ENCODE measurements at places on chromosomes 16 and 17.

DNA sequence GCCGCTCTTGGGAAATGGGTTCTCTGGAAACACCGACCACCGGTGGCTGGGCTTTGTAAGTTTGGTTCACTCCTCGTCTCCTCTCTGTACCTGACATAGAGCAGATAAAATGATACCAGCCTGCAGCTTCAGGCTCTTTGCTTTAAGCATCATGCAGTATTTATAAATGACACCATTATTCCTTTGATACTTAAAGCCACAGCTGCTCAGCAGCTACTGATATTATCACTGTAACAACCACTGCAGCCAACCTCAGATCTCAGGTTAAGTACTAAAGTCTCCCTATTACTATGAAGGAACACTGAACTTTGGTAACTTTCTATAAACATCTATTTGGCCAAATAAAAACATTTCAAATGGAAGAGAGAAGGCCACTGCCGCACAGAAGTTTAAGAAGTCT, 34.6 kb downstream of the PDIA2 start:
- DNase-seq, result no peak
- no peak overlapping the region for H3K27ac ChIP-seq
- peaks cover 4% of the 10 kb centered on the region for H3K36me3 ChIP-seq
- no peaks in the 10 kb centered on the region for H3K27me3 ChIP-seq

DNA sequence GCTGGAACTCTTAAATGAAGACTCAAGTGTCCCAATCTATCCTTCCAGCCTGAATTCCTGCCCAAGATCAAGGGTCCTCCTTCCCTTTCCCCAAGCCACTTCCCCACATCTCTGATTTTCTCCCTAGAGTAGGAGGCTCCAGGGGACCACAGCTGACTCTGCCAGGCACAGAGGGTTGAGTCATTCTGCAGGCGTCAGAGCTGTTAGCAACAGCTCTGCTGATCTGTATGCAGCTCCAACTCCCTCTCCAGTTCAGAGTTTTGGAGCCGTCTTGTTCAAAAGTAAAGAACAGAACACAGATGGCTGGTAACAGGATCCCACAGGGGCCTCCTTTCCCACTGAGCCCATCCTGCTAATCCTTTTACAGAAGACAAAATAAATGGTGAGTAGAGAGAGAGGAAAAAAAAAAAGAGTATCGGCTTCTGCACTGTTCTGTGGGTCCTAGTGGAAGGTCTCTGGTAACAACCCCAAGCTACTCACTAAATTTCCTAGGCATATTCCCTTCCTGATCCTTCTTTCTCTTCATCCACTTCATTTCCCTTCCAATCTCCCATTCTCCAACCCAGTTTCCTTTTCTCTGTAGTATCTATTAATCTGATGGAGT, 13.4 kb upstream of the TAOK1 start:
- no peaks in the 10 kb centered on the region for H3K36me3 ChIP-seq
- H3K4me1 ChIP-seq, result peaks cover 28% of the 10 kb centered on the region
- peak overlapping the region; percentile 67 for H3K4me3 ChIP-seq
- peaks cover 8% of the 10 kb centered on the region for H3K27me3 ChIP-seq
- H3K27ac ChIP-seq, result no peak overlapping the region

DNA sequence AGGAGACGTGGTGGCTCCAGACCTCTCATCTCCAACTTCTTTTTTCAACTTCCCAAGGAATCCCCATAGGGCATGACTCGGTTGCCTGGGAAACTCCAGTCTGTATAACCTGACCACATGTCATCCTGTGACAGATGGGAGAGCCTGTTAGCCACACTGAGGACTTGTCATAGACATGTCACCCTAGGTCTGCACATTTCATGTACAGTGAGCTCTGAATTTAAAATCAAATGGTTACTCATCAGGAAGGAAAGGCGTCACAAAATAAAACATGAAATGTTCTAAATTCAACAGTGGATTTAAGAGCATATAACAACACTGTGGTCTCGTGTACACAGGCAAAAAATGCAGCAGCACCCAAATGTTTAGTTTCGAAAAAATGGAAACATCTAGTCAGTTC, 22.2 kb upstream of the ADAMTS18 start:
- no peaks in the 10 kb centered on the region for H3K27me3 ChIP-seq
- no peaks in the 10 kb centered on the region for H3K36me3 ChIP-seq
- peaks cover 11% of the 10 kb centered on the region for H3K4me1 ChIP-seq
- H3K27ac ChIP-seq, result no peak overlapping the region
- no peak for DNase-seq

- no peaks in the 10 kb centered on the region for H3K36me3 ChIP-seq
- peaks cover 9% of the 10 kb centered on the region for H3K27me3 ChIP-seq
- no peaks in the 10 kb centered on the region for H3K4me1 ChIP-seq
- no peak overlapping the region for H3K4me3 ChIP-seq
- DNase-seq, result no peak
These were observed 3.9 kb downstream of the UMOD start for GRCh38 chr16:20348365-20349185.

Data from type B pancreatic cell (in vitro differentiated cells).